Naive B cell (primary cell): ENCODE measurements at places on chromosomes 16 and 17. TPM values are rescaled to one million over a fixed set of nuclear protein-coding genes. Genes with fewer than 3 reads are reported as not detected.

DNA sequence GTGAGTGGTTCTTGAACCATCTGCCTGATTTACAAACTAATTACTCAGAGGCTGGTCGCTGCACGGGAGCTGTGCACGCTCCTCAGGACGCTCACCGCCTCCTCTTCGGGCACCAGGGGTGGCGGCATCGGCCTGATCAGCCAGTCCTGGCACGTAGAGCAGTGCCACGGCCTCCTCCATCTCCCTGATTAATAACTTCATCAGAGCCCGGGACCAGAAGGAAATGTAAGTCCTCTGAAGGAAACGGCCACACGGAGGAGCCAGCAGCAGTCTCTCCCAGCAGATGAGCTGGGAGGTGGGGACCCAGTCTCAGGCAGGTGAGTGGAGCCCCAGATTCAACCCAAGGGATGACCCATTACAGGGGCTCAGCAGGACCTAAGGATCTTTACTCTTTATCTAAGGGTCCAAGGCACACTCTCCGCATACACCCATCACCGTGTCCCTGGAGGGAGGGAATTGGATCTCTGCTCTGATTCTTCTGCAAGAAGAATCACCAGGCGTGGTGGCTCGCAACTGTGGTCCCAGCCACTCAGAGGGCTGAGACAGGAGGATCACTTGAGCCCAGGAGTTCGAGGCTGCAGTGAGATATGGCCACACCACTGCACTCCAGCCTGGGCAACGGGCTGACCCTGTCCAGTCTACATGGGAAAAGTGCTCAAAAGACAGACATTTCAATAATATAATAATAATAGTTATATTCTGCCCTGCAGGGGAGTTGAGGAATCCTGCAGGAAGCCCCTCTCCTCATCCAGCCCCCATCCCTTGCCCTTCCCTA is 366.5 kb downstream of the SEC14L1 start:
- H3K4me3 ChIP-seq, result no peak overlapping the region
- H3K27me3 ChIP-seq, result no peaks in the 10 kb centered on the region
- no peak for DNase-seq
- peaks cover 7% of the 10 kb centered on the region for H3K36me3 ChIP-seq

- DNase-seq, result no peak
- H3K27ac ChIP-seq, result no peak overlapping the region
- H3K27me3 ChIP-seq, result peaks cover 12% of the 10 kb centered on the region
- no peak overlapping the region for H3K4me3 ChIP-seq
These were observed 7.0 kb upstream of the RBFOX3 start for GRCh38 chr17:79617740-79618382.

- H3K27me3 ChIP-seq, result no peaks in the 10 kb centered on the region
- no peak for DNase-seq
- H3K4me3 ChIP-seq, result no peak overlapping the region
- no peaks in the 10 kb centered on the region for H3K4me1 ChIP-seq
These were observed 70.9 kb upstream of the ATP2A3 start for GRCh38 chr17:4035081-4035680.

DNA sequence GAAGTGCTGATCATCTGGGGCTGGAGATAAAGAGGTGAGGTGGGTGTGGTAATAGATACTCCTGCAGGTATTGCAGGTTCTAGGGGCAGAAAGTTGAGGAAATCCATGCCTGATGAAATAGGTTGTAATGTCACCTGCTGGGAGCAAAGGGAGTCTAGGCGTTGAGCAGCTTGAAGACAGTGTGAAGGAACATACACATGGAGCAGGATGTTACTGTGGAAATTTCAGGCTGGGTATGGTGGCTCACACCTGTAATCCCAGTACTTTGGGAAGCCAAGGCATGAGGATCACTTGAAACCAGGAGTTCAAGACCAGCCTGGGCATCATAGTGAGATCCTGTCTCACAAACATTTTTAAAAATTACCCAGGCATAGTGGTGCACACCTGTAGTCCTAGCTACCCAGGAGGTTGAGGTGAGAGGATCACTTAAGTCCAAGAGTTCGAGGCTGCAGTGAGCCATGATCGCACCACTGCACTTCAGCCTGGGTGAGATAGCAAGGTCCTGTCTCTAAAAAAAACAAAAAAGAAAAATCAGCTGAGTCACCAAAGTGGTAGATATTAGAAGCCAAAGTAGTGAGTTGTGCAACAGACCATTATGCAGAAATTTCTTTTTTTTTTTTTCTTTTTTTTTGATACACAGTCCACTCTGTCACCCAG is 9.1 kb upstream of the CRYBA1 start:
- peaks cover 6% of the 10 kb centered on the region for H3K4me1 ChIP-seq
- no peak overlapping the region for H3K4me3 ChIP-seq
- H3K36me3 ChIP-seq, result no peaks in the 10 kb centered on the region
- no peak for DNase-seq
- no peak overlapping the region for H3K27ac ChIP-seq
- H3K27me3 ChIP-seq, result no peaks in the 10 kb centered on the region

Gene PABPN1L
- not detected for polyA plus RNA-seq

Gene FBXO39
- not detected for polyA plus RNA-seq

Gene USP6
- 0.17 TPM for polyA plus RNA-seq

Gene HSD17B1
- polyA plus RNA-seq, result not detected
